ENCODE measurements at places on chromosomes 6 and 20. TPM values are rescaled to one million over a fixed set of nuclear protein-coding genes. Genes with fewer than 3 reads are reported as not detected.
A peak's percentile ranks its signal among the peaks of the same experiment; 100 is the strongest.

GRCh38 chr6:105484238-105485161 is 81.6 kb upstream of the PREP start:
- peak; percentile 76 for ATAC-seq

DNA sequence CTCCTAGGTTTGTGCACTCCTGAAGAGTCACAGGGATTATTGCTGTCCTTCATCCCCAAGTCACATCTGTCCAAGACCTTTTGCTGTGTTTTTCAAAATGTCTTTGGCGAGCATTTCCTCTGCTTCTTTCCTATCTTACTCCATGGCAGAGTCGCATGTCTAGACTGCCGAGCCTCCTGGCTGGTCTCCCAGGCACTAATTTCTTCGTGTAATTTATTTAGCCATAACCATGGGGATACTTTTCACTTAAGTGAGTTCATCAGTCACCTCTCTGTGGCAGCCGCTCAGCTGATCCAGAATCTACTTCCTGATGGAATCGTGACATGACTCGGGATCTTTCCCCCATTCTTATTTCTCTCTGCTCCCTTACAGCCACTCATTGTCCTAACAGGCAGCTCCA is 25.8 kb downstream of the ADGRF5 start:
- no peak for ATAC-seq

- no peak for ATAC-seq
Observed at GRCh38 chr6:56840467-56841380, 114.2 kb upstream of the BEND6 start.

DNA sequence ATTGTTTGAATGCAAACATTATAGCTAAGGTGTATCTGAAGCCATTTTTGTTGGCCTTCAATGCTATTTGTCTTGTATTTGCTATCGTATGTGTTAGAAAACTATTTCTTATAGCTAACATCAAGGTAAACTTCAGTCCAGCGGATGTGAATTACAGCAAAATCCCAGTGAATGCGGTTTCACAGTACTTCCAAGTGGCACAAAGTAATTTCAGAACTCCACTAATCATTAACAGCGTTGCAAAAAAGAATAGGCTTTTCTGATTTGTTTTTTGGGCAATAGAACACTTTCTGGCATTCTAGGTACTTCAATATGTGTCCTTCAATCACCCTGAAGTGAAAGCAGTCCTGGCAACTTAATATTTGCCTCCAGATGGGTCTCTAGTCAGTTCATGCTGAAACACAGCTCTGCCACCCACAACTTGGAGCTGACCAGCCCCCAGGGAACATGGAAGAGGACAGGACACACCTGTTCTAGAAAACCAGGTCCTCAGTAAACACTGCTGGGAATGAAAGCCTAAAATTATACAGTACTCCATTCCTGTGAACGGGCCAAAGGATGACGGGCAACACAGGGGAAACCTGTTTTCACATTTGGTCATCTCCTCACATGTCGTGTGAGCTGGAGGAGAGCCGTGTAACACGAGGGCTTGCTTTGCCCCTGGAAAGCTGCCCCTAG is 9.7 kb upstream of the MRPS10 start:
- ATAC-seq, result no peak

GRCh38 chr6:44020148-44020547 is 107.1 kb downstream of the MRPL14 start:
- ATAC-seq, result no peak

GRCh38 chr6:13672904-13673303 is 38.7 kb downstream of the RANBP9 start:
- ATAC-seq, result no peak

DNA sequence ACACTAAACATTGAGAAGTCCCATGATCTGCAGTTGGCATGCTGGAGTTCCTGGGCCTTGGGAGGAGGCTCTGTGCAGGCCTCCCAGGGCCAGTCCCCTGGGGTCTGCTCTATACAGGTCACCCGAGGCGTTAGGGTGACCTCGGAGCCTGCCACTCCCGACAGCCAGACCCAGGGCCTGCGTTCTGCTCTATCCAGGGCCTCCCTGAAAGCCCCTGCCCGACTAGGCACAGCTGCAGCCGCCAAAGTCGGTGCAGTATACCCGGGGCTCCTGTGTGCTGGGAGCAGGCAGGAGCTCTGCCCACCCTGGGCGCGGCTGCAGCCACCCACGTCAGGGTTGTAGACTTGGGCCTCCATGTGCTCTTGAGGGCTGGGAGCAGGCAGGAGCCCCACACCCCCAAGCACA is 6.3 kb upstream of the OR14J1 start:
- ATAC-seq, result no peak

- ATAC-seq, result no peak
Observed at GRCh38 chr6:139751179-139751578, 376.7 kb upstream of the CITED2 start.

Gene BNIP5
- total RNA-seq, result not detected

Gene NINL
- total RNA-seq, result 1.7 TPM

Data from activated T-helper 17 cell treated with anti-CD3 and anti-CD28 coated beads, Interleukin-2, amount 50 U/mL, for 72 hours (primary cell).